ENCODE measurements at places on chromosomes 7 and 10. TPM values are rescaled to one million over a fixed set of nuclear protein-coding genes. Genes with fewer than 3 reads are reported as not detected.

GRCh38 chr7:732556-732955 is 5.5 kb upstream of the PRKAR1B start:
- DNase-seq, result no peak

- no peak for DNase-seq
These were observed 148.0 kb upstream of the SH2B2 start for GRCh38 chr7:102138676-102139075.

DNA sequence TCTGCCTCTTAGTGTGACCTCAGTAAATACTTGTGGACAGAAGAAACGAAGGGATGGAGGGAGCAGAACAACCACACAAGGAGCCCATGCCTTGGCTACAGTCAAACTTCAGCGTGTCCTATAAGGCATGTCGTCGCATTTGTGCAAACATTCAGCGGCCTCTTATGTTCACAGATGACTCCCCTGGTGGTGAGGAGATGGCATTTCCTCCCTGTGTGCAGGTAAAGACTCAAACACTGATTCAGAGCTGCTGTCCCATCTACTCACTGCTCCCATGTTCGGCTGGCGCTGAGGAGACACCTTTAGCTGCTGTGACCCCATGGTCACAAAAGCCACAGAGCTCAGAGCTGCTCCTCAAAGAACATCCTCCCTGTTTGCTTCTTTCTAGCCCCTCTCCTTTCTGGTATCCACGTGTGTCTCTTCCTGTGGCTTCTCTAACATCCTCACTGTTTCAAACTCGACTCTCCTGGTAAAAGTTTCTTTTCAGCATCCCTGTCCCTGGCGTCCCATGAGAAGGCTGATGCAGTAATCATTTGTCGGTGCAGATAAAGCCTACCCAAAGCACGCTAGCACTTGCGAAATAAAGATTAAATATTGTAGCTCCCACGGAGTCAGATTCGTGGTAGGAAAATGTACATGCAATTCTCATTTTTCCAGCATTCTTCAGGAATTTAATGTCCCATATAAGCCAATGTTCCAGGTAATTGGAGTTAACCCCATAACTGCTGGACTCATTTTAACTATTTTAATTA is 124.9 kb upstream of the NEBL start:
- no peak for DNase-seq

- DNase-seq, result no peak
These were observed 322.3 kb downstream of the WDR37 start for GRCh38 chr10:1378473-1378872.

DNA sequence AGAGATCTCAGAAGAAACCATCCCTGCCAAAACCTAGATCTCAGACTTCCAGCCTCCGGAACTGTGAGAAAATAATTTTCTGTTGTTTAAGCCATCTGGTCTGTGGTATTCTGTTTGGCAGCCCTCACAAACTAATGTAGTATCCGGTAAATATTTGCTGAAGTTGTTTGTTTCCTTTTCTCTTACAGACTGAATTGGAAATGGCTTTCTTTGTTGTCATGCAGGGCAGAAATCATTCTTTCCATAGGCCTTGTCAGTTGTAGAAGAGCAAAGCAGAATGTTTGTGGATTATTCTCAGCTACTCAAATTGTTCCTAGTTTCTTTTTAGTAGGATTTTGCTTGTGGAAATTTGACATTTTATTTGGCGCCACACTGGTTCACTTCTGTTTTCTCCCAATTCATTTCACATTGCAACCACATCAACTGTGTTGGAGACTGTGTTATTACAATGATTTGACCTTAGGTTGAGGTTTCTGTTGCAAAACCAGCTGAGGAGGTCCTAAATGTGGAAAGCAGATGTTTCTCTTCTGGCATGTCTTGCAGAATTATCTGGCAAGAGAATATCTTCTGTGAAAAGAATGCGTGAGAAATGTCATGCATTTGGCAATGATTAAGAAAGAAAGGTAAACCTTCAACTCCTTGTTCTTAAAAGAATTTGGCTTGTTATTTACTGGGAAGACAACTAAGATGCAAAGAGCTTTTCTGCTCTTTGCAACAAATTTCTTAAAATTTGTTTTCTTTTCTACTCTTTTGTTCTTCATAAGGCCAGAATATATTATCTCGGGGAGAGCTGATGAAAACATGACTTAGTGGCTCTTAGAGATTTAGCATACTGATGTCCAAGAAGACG is 25.8 kb downstream of the ACTA2 start:
- DNase-seq, result peak; percentile 24

RSBN1L gene
- total RNA-seq, result 11.2 TPM

Data from MG63 (cell line).